Aortic smooth muscle cell (primary cell): ENCODE measurements at places on chromosomes 7 and 10. TPM values are rescaled to one million over a fixed set of nuclear protein-coding genes. Genes with fewer than 3 reads are reported as not detected.

FAM180A gene
- 69.9 and 78.5 TPM in 2 replicates for total RNA-seq

CXCL12 gene
- 814 and 1,285 TPM in 2 replicates for total RNA-seq

RTKN2 gene
- total RNA-seq, result 2.9 and 5.0 TPM in 2 replicates

C10orf120 gene
- not detected in 2 replicates for total RNA-seq

PPP1R9A gene
- 0.81 and 0.92 TPM in 2 replicates for total RNA-seq
